ENCODE measurements at places on chromosomes 5 and 9.

- no peak for DNase-seq
These were observed 121.8 kb downstream of the GCNT1 start for GRCh38 chr9:76580820-76581219.

- DNase-seq, result peak; percentile 67
These were observed 74.8 kb downstream of the ICE1 start for GRCh38 chr5:5497152-5497788.

DNA sequence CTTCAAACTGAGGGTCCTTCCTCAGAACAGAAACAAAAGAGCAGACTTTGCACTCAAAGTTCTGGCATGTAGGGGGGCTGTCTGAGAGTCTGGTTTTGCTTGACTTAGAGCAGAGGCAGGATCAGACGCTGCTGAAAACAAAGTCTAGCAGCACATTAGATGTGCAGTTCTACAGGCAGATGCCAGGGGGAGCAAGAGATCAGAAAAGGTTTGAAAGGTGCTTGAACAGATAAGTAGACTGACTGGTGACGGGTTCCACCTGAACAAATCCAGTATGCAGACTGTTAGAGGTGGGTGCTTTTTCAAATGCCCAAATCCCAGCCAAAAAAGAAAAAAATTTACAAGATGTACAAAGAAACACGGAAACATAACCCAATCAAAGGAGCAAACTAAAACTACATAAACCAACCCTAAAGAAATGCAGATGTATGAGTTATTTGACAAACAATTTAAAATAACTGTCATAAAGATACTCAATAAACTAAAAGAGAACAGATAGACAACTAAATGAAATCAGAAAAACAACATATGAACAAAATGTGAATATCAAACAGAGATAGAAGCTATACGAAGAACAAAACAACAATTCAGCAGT, 194.7 kb upstream of the FREM1 start:
- DNase-seq, result peak; percentile 64

GRCh38 chr9:86912210-86912609, 35.1 kb downstream of the GAS1 start:
- no peak for DNase-seq

GRCh38 chr5:180645274-180646204, 3.9 kb downstream of the FLT4 start:
- peak; percentile 86 for DNase-seq

GRCh38 chr5:168683247-168683926, 104.2 kb upstream of the PANK3 start:
- DNase-seq, result no peak

GRCh38 chr9:106862821-106863720, at the start of gene ZNF462:
ZNF462 (plus strand) TSS chr9:106863166; CDS start chr9:106923384, 60,218 bp downstream.
- peak; percentile 51 for DNase-seq

DNA sequence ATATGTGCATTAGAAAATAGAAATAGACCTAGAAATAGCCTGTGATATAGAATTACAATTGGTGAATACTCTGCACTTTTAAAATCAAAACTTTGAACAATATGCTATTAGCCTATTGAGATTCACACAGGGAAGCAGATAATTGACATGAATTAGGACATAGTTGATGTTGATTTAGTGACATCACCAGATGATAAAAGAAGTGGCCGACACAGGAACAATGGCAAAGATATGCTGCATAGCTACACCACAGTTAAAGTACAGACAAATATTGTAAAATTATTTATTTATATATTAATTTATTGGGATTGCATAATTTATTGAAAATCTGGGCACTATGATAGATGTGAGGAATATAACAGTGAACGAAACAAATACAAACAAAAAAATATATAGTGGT, 261.5 kb upstream of the CCNH start:
- DNase-seq, result no peak

DNA sequence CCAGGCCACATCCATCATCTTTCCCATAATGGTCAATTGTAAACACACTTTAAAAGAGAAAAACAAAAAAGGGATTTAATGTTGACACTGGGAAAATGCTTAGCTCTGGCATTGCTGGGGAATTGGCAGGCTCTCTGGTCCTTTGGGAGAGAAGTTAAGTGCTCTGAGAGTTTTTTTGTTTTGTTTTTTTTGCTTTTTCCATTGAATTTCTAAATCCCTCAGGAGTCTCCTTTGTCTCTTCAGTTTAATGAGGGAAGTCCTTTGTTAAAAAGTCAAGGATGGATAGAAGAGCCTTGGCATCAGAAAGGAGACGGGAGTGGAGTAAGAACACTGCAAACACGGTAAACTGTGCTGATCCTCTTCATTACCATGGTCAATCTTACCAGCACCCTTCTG, 7.1 kb upstream of the HAND1 start:
- DNase-seq, result no peak

Measured in dermis blood vessel endothelial cell (primary cell).